ENCODE measurements at places on chromosomes 16 and 17.

DNA sequence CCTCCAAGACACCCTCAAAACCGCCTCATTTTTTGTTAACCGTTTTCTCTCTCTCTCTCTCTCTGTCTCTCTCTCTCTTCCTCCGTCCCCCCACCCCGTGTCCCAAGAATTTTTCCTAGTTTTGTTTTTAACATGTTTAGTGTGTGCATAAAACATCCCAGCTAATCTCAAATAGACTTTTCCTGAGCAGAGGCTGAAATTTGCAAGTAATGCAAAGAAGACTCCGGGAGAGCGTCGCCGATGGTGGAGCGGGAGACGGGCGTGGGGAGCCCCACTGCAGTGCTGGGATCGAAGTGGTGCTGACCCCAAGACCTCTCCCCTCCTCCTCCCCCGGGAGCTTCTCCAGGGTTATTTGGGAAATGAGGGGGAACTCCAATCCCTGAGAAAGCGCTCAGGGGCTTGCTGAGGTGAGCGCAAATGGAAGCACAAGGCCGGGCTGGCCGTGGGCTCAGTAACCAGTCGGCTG, 4.7 kb upstream of the DLX4 start:
- no peak for DNase-seq

- DNase-seq, result peak; percentile 53
Measured at GRCh38 chr16:87874639-87875427, 5.5 kb upstream of the SLC7A5 start.

DNA sequence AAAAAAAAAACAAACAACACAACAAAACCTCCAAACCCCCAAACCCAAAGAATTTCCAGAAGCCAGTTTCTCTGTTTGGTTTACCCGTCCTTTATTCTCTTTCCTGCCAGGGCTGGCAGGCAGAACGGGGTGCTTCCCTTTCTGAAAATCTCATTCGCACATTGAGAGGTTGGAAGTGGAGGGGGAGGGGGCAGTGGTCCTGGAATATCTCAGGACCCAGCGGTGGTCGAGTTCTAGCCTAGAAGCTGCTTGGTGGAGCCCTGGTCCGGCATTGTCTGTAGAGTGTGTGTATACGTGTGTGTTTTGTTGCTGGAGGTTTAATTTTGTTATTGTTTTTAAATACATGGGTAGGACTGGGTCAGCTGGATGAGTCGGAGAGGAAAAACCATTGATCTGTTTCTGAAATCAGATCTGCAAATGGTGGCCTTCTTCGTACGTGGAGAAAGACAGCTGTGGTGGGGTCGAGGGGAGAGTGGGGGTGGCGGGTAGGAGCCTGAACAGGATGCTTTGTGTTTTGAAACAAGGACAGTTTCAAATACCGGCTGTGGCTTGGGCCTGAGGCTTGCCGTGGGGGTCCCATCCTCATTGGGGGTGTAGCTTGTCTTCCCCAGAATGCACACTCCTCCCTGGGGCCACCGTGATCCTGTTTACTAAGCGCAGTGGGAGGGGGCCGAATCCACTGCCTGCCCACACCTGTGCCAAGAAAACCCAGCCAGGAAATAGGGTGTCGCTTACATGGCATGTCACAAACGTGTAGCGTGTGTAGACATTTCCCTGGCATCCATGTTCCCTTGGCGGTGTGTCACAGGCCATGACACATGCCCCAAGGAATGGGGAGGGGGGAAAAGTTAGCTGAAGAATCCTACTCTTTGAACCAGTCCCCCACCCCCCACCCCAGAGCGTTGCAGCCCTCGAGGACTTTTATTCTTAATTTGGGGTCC, 1.6 kb downstream of the CMIP start:
- DNase-seq, result peak; percentile 78

- peak; percentile 97 for DNase-seq
Measured at GRCh38 chr17:10210151-10210574, 11.8 kb upstream of the GAS7 start.

DNA sequence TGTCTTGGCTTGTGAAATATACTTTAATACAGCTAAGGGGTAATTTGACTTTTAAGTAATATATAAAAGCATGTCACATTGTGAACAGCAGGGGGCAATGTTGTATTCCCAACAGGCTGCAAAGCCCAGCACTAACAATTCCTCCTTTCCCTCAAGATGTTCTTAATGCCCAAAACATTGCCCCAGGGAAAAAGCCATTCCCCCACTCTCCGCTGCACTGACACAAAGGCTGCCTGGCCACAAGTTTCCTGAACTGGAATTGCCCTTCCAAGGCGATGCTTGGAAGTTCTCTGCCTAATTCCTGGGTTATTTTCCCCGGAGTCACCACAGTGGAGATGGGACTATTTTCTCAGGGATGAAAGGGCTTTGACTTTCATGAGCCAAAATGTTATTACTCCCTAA, 27.2 kb downstream of the CLEC16A start:
- DNase-seq, result peak; percentile 96

- no peak for DNase-seq
Measured at GRCh38 chr17:68568581-68568980, 32.6 kb downstream of the FAM20A start.

DNA sequence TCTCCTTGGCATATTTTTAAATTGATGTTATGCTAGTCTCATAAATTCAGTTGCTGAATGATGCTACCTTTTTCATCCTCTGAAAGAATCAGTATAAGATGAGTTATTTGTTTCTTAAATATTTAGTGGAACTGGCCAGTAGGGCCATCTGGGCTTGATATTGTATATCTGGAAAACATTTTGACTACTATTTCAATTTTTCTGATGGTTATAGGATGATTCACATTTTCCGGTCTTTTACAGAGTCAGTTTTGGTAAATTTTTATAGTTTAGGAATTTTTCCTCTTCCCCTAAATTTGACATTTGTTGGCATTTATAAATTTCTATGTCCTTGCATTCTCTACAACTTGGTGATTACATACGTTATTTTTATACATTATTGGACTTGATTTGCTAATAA, 296.3 kb upstream of the AXIN2 start:
- no peak for DNase-seq

- DNase-seq, result peak; percentile 93
Measured at GRCh38 chr16:10601444-10602408, 21.3 kb upstream of the EMP2 start.

GRCh38 chr17:19460700-19461099, 49.7 kb downstream of the RNF112 start:
- DNase-seq, result peak; percentile 45

DNA sequence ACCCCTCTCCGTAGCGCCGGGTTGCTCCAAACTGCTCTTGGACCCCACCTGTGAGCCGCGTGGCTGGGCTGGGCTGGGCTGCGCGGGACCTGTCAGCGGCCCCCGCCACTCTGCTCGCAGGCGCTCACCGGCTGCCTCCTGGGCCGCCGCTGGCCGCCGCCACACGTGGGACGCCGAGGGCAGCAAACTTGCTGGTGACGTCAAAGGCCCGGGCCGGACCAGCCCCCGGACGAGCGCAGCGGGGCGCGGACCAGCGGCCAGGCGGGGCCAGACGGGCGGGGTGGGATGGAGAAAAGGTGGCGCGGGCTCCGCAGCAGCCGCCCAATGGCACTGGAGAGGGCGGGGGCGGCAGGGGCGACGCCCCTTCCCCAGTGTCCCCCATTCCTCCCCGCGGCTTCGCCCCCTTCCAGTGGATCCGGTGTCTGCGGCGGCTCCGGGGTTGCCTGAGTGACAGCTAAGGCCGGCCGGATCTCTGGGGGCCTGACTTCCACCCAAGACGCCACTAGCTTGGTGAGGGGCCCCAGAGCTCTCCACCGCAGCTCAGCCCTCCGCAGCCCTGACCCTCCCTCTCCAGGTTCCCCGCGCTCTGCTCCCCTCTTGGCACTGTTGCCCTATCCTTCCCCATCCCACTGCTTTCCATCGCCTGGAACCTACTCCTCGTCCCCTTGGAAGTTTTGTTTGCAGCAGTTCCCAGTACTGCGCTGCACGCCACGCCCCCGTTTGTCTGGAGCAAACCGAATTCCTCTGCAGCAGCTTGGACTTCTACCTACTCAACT, at the start of gene HS3ST3A1:
Gene HS3ST3A1, minus strand, starts transcription at position 154 of the 776 bp plus-strand sequence. CDS start 800 bp downstream, outside the sequence.
- peak; percentile 97 for DNase-seq

GRCh38 chr16:19236561-19237209, 48.8 kb upstream of the CLEC19A start:
- DNase-seq, result no peak

GRCh38 chr17:58378733-58379510, 26.9 kb upstream of the SUPT4H1 start:
- peak; percentile 93 for DNase-seq

GRCh38 chr16:29994600-29995323, 655 bp downstream of the HIRIP3 start:
- peak; percentile 80 for DNase-seq

DNA sequence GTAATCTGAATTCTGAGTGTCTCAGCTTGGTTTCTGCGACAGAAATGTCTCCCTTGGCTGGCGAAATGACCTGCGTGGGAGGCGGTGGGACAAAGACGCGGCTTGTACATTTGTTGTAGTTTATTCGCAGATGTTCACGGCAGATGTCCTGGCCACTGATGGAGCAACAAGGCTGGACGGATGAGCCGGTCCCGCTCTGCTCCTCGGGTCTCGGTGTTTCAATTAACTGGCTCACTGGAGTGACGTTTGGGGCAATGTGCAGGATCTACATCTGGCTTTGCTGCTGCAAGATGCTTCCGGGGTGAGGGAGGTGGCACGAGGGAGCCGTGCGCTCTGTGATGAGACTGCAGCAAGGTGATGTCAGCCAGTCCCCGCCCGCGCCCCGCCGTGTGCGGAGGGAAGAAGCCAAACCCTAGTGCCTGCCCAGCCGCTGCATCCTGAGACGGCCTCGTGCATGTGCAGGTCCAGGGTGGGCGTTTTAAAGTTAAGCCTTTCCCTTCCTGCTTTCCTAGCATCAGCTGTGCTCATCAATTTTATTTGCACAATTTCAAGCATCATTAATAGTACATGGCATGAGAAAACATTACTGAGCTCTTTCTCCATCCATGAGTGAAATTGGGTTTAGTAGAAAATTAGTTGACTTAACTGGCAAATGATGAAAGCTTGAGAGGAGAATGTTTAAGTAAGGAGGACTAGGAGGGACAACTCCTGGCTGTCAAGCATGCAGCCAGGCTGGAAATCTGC, 44.4 kb downstream of the MGAT5B start:
- no peak for DNase-seq

GRCh38 chr16:78735337-78735736, 635.9 kb downstream of the WWOX start:
- no peak for DNase-seq

DNA sequence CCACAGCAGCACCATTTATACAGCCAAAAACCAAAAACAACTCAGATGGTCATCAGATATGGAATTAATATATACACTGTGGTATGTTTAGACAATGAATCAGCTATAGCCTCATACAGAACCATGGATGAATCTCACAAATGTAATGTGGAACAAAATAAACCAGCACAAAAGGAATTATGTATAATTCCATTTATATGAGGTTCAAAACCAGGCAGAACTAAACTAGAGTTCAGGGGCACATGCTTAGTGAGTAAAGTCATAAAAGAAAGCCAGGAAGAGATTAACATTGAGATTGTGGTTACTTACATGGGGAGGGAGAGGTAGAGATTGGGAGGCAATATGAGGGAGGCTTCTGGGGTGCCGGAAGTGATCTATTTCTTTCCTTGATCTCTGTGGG, 231.1 kb downstream of the COPRS start:
- DNase-seq, result no peak

- no peak for DNase-seq
Measured at GRCh38 chr16:79301051-79301450, 299.5 kb downstream of the MAF start.

GRCh38 chr16:3013998-3014690, 1.4 kb downstream of the CLDN9 start:
- no peak for DNase-seq

DNA sequence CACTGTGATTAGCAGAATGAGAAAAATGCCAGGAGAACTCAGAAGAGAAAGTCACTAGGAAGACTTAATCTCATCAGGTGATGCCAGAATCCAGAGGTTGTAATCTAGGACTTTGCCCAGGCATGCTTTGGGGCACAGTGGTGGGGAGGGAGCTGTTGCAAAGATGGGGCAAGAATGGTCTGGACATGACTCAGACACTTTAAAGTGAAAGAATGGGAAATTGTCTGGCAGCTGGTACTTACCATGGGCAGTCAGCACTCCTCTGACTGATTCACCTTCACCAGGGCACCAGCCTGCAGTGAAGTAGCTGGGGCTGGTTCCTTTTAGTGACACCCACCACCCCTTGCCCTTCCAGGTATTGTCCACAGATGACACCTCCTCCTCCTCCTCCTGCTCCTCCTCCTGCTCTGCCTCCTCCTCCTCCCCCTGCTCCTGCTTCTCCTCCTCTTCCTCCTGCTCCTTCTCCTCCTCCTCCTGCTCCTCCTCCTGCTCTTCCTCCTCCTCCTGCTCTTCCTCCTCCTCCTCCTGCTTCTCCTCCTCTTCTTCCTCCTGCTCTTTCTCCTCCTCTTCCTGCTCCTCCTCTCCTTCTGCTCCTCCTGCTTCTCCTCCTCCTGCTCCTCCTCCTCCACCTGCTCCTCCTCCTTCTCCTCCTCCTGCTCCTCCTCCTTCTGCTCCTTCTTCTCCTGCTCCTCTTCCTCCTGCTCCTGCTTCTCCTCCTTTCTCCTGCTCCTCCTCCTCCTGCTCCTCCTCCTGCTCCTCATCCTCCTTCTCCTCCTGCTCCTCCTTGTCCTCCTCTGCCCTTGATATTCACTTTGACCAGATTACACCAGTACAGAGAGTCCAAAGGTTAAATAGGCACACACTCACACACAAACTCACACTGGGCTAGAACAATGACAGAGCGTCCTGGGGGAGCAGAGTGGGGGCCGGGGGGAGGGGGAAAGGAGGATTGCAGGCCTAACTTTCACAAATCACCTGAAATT, at the start of gene CHD9NB:
Gene CHD9NB, minus strand, starts transcription at position 379 of the 983 bp plus-strand sequence. CDS start 8,739 bp downstream, outside the sequence.
- DNase-seq, result peak; percentile 84

GRCh38 chr17:17944743-17945142, 27.5 kb downstream of the TOM1L2 start:
- DNase-seq, result no peak

DNA sequence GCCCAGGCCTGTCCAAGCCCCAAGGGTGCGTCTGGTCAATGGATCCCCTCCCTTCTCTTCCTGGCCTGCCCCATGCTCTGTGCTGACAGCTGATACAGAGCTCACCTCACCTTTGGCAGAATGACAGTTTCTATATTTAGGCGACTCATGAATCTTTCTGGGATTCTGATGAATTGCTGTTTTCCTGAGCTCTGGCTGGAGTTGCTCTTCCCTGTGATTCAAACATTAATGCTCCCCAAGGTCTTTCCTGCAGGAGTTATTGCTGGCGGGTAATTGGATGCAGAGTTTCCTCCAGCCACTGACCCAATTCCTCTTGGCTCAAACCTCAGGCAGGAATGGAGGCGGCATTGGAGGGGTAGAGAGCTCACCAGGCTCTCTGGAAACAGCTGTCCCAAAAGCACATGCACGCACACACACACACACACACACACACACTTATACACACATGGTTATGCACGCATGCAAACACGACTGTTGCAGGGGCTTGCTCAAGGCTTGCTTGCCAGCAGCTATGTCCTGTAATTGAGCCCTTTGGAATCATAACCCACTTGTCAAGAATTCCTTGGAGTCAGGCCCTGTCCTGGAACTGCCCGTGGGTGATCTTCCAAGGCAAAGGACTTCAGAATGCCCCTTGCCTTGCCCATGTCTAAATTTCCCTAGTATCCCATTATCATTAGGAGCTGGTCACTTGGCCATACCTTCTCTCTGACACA, 128.8 kb downstream of the ASIC2 start:
- DNase-seq, result no peak

Data from islet precursor cell (in vitro differentiated cells).